ENCODE measurements at places on chromosomes 7 and 10. TPM values are rescaled to one million over a fixed set of nuclear protein-coding genes. Genes with fewer than 3 reads are reported as not detected.
A peak's percentile ranks its signal among the peaks of the same experiment; 100 is the strongest.

- DNase-seq, result no peak
Observed at GRCh38 chr7:5572439-5572838, 148.8 kb upstream of the TNRC18 start.

GRCh38 chr10:96978621-96979154 lies 146.6 kb downstream of the LCOR start:
- no peak for DNase-seq

DNA sequence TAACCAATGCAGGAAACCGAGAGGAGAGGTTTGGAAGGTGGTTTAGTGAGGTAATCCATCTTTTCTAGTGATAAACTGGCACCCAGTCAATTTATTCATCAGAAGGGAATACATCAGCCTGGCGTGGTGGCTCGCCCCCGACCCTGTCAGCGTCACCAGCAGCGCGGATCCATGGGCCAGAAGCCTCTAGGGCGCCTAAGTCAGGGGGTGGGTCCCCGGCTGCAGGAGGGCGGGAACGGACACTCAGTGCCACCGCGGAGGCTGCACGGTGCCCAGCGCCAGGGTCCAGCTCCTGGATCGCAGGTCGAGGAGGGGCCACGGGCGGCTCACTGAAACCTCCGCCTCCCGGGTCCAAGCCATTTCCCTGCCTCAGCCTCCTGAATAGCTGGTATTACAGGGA lies 866 bp upstream of the ANKRD30A start:
- no peak for DNase-seq

GRCh38 chr7:128259131-128260061 lies 18.3 kb downstream of the LEP start:
- peak; percentile 87 for DNase-seq

GRCh38 chr7:134625550-134625949 lies 21.1 kb upstream of the BPGM start:
- no peak for DNase-seq

- DNase-seq, result no peak
Observed at GRCh38 chr7:138030679-138031351, 28.9 kb upstream of the CREB3L2 start.

DNA sequence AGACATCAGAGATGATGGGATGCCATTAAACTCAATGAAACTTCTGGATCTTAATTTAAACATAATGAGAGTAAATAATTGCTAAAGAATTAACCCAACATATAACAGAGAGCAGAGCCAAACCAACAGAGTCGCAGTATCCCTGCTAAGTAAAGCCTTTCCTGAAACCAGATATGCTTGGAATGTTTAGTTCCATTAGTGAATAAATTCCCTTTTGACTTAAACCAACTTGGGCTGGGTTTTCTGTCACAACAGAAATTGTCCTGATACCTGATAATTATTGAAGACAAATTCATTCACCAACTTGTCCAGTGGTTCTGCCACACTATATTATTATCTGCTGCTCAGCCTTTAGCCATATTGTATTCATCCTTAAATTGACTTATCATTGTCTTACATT lies 286.7 kb downstream of the FZD1 start:
- no peak for DNase-seq

- no peak for DNase-seq
Observed at GRCh38 chr10:11725912-11726311, 16.3 kb upstream of the ECHDC3 start.

- DNase-seq, result no peak
Observed at GRCh38 chr10:8269976-8270375, 215.5 kb downstream of the GATA3 start.

CTNNA3 gene
- total RNA-seq, result 0.37 TPM

SYCE1 gene
- not detected for total RNA-seq

MYPN gene
- total RNA-seq, result 0.07 TPM
